Activated CD4-positive, alpha-beta memory T cell treated with anti-CD3 and anti-CD28 coated beads for 36 hours (primary cell): ENCODE measurements at places on chromosomes 6 and 20.

- DNase-seq = peak; percentile 68
These were observed 27.8 kb downstream of the SLC23A2 start for GRCh38 chr20:4973330-4974097.

DNA sequence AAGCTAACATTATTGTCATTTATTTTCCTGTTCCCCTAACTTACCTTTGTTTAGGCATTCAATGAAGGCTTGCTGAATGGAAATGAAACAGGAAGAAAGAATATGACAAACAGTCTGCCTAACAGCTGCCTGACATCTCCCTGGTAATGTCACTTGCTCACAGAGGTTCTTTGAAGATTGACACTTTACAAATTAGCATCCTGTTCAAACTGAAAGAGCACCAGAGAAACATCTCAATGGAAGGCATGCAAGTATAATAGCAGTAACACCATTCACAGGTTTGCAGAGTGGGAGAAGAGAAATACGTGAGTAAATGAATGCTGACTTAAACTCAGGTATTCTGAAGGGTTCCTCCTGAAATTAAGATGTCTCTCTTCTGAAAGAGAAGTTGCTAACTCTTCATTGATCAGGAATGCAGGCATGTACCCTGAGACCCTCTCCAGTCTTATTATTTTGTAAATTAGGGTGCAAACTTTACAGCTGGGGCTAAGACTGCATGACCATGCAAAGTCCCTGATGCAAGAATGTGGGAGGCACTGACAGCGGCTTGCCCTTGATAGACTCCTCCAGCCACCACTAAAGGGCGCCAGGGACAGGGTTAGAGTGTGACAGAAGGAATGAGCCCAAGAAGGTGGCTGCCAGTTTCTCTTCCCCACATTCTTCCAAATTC, 1.3 kb upstream of the SMLR1 start:
- DNase-seq = no peak

DNA sequence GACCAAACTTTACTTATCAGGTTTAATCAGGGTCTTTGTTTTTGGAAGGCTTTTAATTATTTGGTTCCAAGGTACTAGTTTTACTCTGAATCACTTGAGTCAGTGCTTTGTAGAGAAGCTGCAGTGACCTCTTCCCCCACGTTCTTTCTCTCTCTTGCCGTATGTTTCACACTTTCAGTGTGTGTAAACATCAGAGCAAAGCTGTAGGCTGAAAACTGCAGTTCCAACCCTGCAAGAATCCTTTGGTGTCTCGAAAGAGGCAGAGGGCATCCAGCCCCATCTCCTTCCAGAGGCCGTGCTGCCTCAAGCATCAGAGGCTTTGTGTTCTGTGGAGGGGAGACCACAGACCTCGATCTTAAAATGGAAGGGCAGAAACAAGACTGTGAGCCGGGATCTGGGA, 42.1 kb downstream of the CFAP61 start:
- DNase-seq = no peak

- DNase-seq = no peak
These were observed 83.9 kb upstream of the LGSN start for GRCh38 chr6:63403725-63404124.

DNA sequence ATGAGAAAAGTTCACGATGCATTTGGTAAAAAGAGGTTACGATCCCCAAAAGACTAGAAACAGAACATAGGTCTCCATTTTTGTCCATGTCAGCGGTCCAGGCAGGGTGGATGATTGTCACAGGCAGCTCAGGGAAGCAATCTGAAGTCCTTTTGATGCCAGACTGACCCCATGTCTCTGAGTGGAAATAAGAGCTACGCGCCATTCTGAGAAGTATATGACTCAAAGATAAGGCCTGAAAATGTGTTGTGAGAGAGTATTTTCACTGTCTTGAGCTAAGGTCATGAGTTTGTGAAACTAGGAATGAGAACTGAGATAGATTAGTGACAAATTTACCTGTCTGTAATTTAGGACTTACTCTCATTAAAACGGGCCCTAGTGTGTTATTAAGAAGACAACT, 69.5 kb downstream of the LYRM4 start:
- DNase-seq = no peak
